ENCODE measurements at places on chromosomes 2 and 18.

- no peak for DNase-seq
Measured at GRCh38 chr2:98118852-98119251, 31.9 kb downstream of the VWA3B start.

- DNase-seq, result no peak
Measured at GRCh38 chr2:119683713-119684443, 4.9 kb downstream of the TMEM177 start.

DNA sequence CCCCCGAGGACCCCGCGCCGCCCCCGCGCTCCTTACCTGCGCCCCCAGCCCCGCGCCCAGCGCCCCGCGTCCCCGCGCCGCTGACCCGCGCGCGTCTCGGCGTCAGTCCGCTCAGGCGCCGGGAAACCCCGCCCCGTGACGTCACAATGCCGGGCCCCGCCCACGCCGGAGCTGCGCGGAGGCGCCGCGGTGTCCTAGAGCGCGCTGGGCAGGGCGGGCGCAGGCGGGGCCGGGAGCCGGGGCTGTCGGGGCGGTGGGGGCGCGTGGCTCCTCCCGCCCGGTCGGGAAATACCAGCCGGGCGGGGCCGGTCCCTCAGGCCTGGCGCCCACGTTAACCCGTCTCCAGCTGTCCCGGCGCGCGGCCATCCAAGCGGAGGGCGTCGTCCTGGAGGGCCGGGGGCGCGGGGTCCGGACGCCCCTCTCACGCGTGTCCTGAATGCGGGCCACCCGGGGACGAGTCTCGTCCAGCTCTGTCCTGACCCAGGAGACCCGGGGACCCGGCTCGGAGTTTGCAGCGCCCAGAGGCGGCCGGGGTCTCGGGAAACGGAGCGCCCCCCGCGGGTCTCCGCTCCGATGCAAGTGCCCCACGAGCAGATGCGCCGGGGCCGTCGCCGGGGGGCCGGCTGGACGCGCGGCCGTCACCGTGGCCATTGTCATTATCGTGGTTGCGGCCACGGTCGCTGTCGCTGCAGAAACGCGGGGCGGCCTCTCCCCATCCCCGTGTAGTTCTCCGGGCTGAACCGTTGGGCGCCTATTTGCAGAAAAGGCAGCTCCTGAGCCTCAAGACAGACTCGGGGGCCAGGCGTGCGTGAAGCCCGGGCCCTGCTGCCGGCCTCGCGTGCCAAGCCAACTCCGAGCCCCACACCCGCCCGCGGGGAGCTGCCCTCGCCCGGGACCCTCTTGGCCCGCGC, at the start of gene SLC66A2:
Gene SLC66A2 (minus strand): TSS at position 109 of the 911 bp plus-strand sequence. CDS start 727 bp downstream, outside the sequence.
- peak; percentile 88 for DNase-seq

- DNase-seq, result no peak
Measured at GRCh38 chr18:22683196-22683676, 249.9 kb upstream of the RBBP8 start.

GRCh38 chr2:67215214-67216055, 181.7 kb upstream of the ETAA1 start:
- no peak for DNase-seq
